ENCODE measurements at places on chromosomes 6 and 20. TPM values are rescaled to one million over a fixed set of nuclear protein-coding genes. Genes with fewer than 3 reads are reported as not detected.

DNA sequence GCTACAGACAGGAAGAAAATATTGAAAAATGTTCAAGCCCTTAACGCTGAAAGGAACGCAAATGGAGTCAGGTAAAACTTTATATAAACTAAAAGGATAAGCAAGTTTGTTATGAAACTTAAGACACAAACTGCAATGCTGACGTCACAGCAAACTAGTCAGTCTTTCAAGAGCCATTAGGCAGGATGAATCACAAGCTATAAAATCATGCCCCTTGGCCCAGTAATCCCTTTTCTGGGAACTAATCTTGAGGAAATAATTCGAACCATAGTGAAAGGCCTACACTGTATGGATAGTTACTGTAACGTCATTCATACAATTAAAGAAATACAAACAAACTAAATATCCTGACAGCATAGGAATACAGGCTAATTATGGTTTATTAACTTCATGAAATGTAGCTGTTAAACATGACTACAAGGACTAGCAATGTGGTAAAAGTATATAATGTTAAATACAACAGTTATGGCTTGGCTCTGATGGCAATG is 42.7 kb upstream of the HINT3 start:
- DNase-seq = peak; percentile 96

- no peak for DNase-seq
These were observed 38.8 kb upstream of the KHDRBS2 start for GRCh38 chr6:62324834-62325233.

CST2 gene
- total RNA-seq = not detected

SIRPD gene
- total RNA-seq = not detected

All from bronchial epithelial cell (primary cell).